Transverse colon (tissue), 4 donors: ENCODE measurements at places on chromosomes 7 and 10. TPM values are rescaled to one million over a fixed set of nuclear protein-coding genes. Genes with fewer than 3 reads are reported as not detected.
A peak's percentile ranks its signal among the peaks of the same experiment; 100 is the strongest.

DNA sequence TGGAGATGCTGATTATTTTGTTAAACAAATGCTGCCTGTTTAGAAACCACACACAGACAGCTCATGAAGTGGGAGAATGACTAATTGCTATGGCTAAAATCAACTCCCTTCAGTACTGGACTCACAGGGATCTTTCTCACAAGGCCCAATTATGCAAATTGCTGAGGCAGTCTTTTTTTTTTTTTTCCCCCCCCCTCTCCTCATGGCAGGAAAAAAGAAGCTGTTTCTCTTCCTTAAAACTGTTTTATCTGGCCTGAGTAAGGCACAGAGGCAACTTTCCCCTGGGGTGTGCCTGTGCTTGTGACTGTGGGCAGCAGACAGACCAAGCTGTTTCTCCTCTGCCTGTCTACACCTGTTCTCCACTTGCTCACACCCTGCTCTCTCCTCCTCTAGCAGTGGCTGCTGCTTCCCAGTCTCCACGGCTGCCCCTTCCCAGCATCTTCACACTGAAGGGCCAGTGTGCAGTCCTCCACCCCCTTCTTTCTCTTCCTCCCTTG, 65.4 kb upstream of the STEAP1B start:
- DNase-seq, result no peak

- DNase-seq, result peak; percentile 20
Measured at GRCh38 chr7:151150388-151150787, 17.1 kb downstream of the GBX1 start.

GRCh38 chr10:12644380-12645144, 295.2 kb downstream of the CAMK1D start:
- DNase-seq, result no peak

- DNase-seq, result peak; percentile 14
Measured at GRCh38 chr10:127983344-127984100, 76.6 kb downstream of the PTPRE start.

DNA sequence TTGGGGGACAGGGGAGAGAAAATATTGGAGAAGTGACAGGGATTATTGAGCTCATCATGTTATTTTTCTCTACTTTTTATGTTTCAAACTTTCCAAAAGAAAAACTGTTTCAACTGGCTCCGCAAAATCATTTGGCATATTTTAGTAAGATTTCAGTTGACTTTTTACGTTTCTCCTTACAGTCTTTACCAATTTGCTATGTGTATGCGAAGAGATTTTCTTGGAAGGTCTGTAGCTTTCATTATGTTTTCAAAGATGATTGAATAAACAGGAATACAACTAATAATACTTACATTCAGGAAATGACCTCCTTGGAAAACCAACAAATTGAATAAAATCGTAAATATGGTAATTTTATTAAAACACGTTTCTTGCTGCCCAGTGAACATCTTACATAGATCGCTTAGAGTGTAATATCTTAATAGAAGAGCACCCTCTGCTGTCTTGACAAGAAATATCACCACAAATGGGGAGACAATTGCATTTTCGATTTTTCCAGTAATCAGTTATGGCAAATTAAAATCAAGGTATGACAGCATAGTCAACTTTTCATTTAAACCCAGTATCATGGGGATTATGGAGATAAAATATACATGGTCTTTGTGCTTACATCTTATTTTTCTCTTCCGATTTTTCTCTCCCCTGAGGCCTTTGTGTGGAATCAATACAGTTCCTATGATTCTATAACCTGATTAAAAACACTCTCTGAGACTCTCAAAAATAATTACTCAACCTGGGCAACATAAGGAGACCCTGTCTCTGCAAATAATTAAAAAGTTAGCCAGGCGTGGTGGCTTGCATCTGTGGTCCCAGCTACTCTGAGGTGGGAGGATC, 43.1 kb downstream of the MBL2 start:
- DNase-seq, result no peak

OPN4 gene
- not detected for total RNA-seq

DNA sequence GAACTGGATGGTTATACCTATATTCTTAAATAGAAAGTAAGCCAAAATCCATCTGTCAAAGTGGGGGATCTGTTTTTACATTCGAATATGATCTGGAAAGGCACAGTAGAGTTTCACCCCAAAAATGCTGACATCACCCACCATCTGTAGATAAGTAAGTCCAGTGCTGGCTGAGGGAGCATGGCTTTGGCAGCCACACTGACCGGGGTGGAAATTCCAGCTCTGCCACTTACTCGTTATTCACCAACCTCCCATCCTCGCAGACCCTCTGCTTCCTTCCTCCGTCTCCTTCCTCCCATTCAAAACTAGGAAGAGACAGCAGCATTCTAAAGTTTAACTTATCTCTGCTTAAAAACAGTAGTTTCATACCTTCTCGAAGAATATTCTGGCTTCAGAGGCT, 84.9 kb upstream of the GATA3 start:
- DNase-seq, result no peak

- DNase-seq, result no peak
Measured at GRCh38 chr7:45133352-45133751, 21.9 kb upstream of the TBRG4 start.
